ENCODE measurements at places on chromosomes 1 and 21. TPM values are rescaled to one million over a fixed set of nuclear protein-coding genes. Genes with fewer than 3 reads are reported as not detected.
A peak's percentile ranks its signal among the peaks of the same experiment; 100 is the strongest.

Gene DDI2
- 46.5 TPM for total RNA-seq

Gene LPAR3
- total RNA-seq = not detected

Gene SLAMF8
- 4.7 TPM for total RNA-seq

DNA sequence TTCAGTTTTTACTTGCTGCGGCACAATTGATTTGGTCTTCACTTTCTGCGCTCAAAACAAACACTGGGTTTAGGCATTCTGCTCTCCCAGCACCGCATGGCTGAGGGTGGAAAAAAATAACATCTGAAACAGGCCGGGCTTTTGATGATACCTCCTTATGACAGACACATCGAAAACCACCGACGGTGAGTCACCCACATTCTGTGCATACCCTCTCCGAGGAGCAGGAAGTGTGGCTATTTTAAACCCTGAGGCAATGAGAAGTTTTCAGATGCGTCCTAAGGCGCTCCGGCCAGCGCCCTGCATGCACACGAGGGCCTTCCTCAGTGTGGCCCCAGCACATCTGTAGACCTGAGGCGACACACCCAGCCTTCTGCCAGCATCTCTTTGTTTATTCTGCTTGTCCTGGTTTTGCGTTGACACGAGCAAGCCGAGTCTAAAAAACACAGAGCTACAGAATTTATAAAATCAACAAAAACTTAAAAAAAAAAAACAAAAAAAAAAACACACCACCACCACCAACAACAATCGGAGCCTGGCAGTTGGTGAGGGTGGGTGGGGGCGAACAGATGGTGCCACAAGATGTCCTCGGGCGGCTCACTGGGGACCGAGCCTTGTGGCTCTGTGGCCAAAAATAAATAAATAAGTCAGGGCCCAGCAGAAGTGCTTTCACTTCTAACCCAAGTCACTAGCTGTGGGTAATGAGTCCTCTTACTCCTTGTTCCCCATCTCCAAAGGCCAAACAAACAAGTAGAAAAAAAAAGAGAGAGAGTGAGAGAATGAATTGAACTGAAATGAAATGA, 162.6 kb upstream of the IRF2BP2 start:
- no peaks in the 10 kb centered on the region for H3K36me3 ChIP-seq
- no peak overlapping the region for H3K4me3 ChIP-seq
- no peaks in the 10 kb centered on the region for H3K4me1 ChIP-seq
- no peaks in the 10 kb centered on the region for H3K27me3 ChIP-seq

GRCh38 chr1:91701472-91701869, 184.5 kb downstream of the TGFBR3 start:
- H3K4me1 ChIP-seq = no peaks in the 10 kb centered on the region
- no peak overlapping the region for H3K4me3 ChIP-seq
- H3K27ac ChIP-seq = peak overlapping the region; percentile 67
- H3K36me3 ChIP-seq = peaks cover 21% of the 10 kb centered on the region

DNA sequence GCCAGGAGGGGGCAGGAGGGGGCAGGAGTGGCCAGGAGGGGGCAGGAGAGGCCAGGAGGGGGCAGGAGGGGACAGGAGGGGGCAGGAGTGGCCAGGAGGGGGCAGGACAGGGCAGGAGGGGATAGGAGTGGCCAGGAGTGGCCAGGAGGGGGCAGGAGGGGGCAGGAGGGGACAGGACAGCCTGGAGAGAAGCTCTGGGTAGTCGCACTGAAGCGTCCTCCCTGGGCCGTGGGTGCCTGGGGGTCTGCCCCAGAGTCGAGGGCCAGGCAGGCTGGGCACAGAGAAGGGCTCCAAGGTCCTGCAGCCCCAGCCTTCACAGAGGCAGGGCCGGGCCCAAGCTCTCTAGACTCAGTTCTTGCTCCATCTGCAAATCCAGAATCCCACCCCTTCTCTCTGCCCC, 22.9 kb downstream of the MEGF6 start:
- H3K36me3 ChIP-seq = no peaks in the 10 kb centered on the region
- no peak overlapping the region for H3K4me3 ChIP-seq
- no peak overlapping the region for H3K27ac ChIP-seq
- DNase-seq = no peak
- H3K27me3 ChIP-seq = no peaks in the 10 kb centered on the region
- no peaks in the 10 kb centered on the region for H3K4me1 ChIP-seq

- DNase-seq = peak; percentile 43
- no peak overlapping the region for H3K27ac ChIP-seq
- H3K4me3 ChIP-seq = no peak overlapping the region
- no peaks in the 10 kb centered on the region for H3K4me1 ChIP-seq
Measured at GRCh38 chr21:25934771-25935224, 200.0 kb downstream of the GABPA start.

DNA sequence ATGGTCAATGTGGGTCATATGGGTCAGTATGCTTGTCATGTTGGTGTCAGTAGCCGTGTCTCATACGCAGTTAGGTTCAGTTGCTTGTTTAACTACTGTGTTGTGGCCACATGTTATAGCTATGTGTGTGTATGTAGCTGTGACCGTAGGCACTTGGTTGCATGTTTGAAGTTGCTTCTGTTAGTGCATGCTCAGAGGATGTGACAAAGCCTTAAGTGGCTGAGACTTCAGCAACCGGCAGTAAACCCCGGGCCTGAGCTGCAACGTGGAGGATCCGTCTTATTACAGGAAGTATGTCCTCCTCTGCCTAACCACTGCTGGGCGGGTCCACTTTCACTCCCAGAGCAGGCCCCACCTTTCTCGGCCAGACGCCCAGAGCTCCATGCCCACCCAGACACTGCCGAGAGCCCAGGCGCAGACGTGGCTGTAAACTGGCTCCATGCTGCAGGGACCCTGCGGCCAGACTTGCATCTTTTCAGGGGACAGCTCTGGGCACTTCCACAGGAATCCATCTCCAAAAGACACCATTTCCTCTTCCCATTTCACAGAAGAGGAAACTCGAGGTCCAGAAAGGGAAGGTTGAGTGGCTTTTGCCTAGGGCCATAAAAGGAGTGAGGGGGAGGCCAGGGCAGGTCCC, 2.2 kb downstream of the TCEA3 start:
- no peak overlapping the region for H3K4me3 ChIP-seq
- peak; percentile 46 for DNase-seq
- no peaks in the 10 kb centered on the region for H3K27me3 ChIP-seq
- H3K27ac ChIP-seq = peak overlapping the region; percentile 79
- H3K36me3 ChIP-seq = no peaks in the 10 kb centered on the region

- H3K36me3 ChIP-seq = no peaks in the 10 kb centered on the region
- H3K27ac ChIP-seq = no peak overlapping the region
- no peaks in the 10 kb centered on the region for H3K27me3 ChIP-seq
- no peak overlapping the region for H3K4me3 ChIP-seq
- DNase-seq = no peak
- no peaks in the 10 kb centered on the region for H3K4me1 ChIP-seq
Measured at GRCh38 chr1:73813236-73813635, 384.7 kb downstream of the LRRIQ3 start.

Gene FMOD
- 73.9 TPM for total RNA-seq

GRCh38 chr1:32111040-32111623, 3.3 kb downstream of the KPNA6 start:
- H3K36me3 ChIP-seq = no peaks in the 10 kb centered on the region
- no peak overlapping the region for H3K27ac ChIP-seq
- no peak overlapping the region for H3K4me3 ChIP-seq
- H3K27me3 ChIP-seq = no peaks in the 10 kb centered on the region
- no peak for DNase-seq
- H3K4me1 ChIP-seq = peaks cover 72% of the 10 kb centered on the region

DNA sequence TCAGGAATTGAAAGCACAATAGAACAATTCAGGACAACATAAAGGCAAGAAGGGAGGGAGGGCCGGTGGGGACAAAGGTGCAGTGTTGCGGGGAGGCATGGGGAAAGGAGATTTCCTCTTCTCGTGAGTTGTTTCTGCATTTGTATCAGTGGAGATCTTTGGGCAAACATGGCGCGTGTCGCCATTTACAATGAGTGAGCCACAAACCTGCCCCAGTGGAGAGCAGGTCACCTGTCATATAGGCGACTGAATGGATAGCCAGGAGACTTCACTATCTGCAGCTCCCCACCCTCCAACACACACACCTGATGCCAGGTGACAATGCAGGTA, 87.7 kb upstream of the SLC45A1 start:
- H3K27me3 ChIP-seq = no peaks in the 10 kb centered on the region
- H3K36me3 ChIP-seq = no peaks in the 10 kb centered on the region
- H3K27ac ChIP-seq = no peak overlapping the region
- DNase-seq = no peak
- H3K4me3 ChIP-seq = no peak overlapping the region
- no peaks in the 10 kb centered on the region for H3K4me1 ChIP-seq

- H3K36me3 ChIP-seq = no peaks in the 10 kb centered on the region
- no peak for DNase-seq
- H3K27me3 ChIP-seq = no peaks in the 10 kb centered on the region
- H3K27ac ChIP-seq = peak overlapping the region; percentile 34
- H3K4me1 ChIP-seq = peaks cover 57% of the 10 kb centered on the region
Measured at GRCh38 chr1:56436912-56437417, 142.4 kb downstream of the PLPP3 start.

GRCh38 chr1:156245451-156246232, 2.2 kb downstream of the PAQR6 start:
- H3K36me3 ChIP-seq = peaks cover 4% of the 10 kb centered on the region
- no peaks in the 10 kb centered on the region for H3K27me3 ChIP-seq
- H3K4me1 ChIP-seq = no peaks in the 10 kb centered on the region

DNA sequence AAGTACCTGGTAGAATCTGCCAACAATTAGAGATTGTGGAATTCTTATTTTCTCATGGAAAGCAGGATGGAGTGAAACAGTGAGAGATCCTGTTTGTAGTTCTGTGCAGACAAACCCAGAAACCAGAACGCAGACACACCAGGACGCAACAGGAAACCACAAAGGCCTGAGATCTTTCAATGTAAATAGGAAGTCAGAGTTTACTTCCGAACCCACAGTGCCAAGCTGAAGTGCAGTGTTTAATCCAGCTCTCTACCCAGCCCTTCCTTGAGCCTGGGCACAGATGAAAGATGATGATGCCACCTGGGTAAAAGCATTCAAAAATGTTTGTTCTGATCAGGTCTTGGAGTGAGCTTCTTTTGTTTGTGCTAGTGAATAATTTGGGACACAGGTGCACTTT, 244.2 kb upstream of the HOOK1 start:
- no peak for DNase-seq
- peaks cover 8% of the 10 kb centered on the region for H3K4me1 ChIP-seq
- no peaks in the 10 kb centered on the region for H3K27me3 ChIP-seq
- no peak overlapping the region for H3K4me3 ChIP-seq

GRCh38 chr1:206453111-206453510, 17.2 kb upstream of the IKBKE start:
- DNase-seq = no peak
- no peaks in the 10 kb centered on the region for H3K4me1 ChIP-seq
- no peaks in the 10 kb centered on the region for H3K27me3 ChIP-seq
- H3K4me3 ChIP-seq = no peak overlapping the region
- peaks cover 80% of the 10 kb centered on the region for H3K36me3 ChIP-seq

- H3K4me1 ChIP-seq = no peaks in the 10 kb centered on the region
- no peak for DNase-seq
- H3K4me3 ChIP-seq = no peak overlapping the region
- no peak overlapping the region for H3K27ac ChIP-seq
- H3K27me3 ChIP-seq = no peaks in the 10 kb centered on the region
- H3K36me3 ChIP-seq = no peaks in the 10 kb centered on the region
Measured at GRCh38 chr1:188382851-188383250, 1554.1 kb downstream of the PLA2G4A start.

Gene TMEM183A
- 80.6 TPM for total RNA-seq

Gene ASCL5
- not detected for total RNA-seq

Gene MINDY1
- 45.5 TPM for total RNA-seq

Gene ARHGEF16
- total RNA-seq = 19.2 TPM
